Effector CD8-positive, alpha-beta T cell (primary cell): ENCODE measurements at places on chromosomes 6 and 20.

GRCh38 chr6:169223006-169223405, 30.6 kb downstream of the THBS2 start:
- no peak for DNase-seq

DNA sequence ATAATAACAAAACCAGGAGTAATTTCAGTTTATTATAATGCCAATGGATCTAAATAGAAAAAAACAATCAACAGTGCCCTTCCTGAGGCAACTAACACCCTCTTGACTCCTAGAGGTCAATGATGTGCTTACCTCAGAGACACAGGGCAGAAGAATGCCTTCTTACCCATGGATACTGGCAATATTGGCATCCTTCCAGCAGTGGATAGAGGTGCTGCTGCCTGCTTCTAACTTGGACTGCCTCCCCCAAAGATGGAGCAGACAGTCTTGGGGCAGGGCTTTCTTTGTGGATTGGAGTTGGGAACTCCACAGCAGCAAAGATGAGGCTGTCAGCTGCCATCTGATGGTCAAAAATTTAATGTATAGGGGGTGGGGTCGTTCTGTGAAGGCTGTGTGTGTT, 78.7 kb downstream of the AK9 start:
- no peak for DNase-seq

- no peak for DNase-seq
Measured at GRCh38 chr6:149335924-149336608, 18.6 kb downstream of the TAB2 start.

GRCh38 chr6:23389386-23389785, 736.6 kb upstream of the NRSN1 start:
- DNase-seq, result no peak

GRCh38 chr6:7773322-7773721, 47.4 kb downstream of the BMP6 start:
- no peak for DNase-seq

DNA sequence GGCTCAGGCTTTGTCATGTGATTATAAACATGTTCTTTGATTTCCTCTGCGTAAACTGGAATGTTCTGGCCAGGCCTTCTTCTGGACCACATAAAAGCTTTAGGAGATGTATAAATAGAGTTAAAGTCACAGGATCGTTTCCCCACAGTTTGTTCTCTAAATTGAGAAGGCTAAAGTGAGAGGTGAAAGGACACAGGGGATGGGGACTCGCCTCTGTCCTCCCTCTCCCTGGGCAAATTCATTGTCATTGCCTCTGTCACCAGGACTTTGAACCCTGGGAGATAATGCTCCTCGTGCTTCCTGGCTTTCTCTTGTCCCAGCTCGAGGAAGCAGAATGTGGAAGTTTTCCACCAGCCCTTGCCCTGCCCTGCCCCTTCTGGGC, 20.3 kb upstream of the ZFAND3 start:
- no peak for DNase-seq

- no peak for DNase-seq
Measured at GRCh38 chr6:107115695-107116327, 496 bp upstream of the BEND3 start.

- no peak for DNase-seq
Measured at GRCh38 chr6:1498491-1499113, 109.2 kb downstream of the FOXF2 start.

- DNase-seq, result no peak
Measured at GRCh38 chr20:63007646-63008488, 1.1 kb upstream of the BHLHE23 start.

- no peak for DNase-seq
Measured at GRCh38 chr6:129849456-129849855, 11.7 kb downstream of the TMEM244 start.
